Omental fat pad (tissue), 4 donors: ENCODE measurements at places on chromosomes 1 and 21. TPM values are rescaled to one million over a fixed set of nuclear protein-coding genes. Genes with fewer than 3 reads are reported as not detected.

- no peak for DNase-seq
Observed at GRCh38 chr1:167145965-167146364, 52.1 kb downstream of the STYXL2 start.

DNA sequence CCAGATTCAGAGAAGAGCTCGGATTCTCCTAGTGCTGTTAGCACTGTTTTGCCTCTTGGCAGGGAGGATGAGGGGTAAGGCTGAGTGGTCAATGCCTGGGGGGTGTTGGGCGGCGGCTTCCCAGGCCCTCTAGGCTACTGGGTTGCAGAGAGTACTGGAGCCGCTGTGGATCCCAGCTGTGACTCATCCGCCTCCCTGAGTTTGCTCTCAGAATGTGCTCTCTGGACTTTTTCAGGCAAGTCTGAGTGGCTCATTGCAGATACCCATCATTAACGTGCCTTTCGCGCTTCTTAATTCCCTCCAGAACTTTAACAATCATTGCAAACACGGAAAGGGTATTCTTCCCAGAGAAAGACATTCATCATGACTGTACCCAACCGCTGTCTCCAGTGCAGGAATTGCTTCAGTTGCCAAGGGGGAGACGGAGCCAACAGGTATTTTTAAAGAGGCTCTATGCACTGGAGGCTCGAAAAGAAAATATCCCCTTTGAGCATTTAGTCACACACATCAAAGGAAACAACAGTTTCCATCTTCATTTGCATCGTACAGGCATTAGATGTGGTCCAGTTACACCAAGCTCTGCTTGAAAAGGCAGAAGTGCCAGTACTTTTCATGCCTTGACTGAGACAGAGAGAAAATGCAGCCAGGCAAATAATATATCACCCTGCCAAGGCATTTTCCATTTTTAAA is 14.4 kb upstream of the CAMTA1 start:
- no peak for DNase-seq

DNA sequence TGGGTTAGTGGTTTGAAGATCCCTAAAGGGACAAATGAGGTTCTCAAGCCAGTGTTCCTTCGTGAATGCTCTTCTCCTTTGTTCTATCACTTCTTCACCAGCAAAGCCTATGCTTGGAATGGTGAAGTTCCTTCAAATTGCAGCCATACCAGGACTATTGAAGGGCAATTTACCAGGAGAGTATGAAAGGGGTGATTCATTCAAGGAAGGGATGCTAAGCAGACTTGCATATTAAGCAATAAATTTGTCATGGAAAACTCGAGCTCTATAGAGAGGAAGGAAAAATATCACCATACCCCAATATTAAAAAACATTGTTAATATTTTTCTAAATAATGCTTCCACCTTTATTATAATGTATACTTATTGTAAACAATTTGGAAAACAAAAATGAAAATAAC is 9.3 kb upstream of the TSNAX start:
- DNase-seq, result no peak

- no peak for DNase-seq
Observed at GRCh38 chr1:89802051-89802450, 18.8 kb upstream of the LRRC8D start.

- no peak for DNase-seq
Observed at GRCh38 chr1:38563942-38564735, 295.4 kb downstream of the RRAGC start.

- DNase-seq, result no peak
Observed at GRCh38 chr1:207848234-207848633, 62.7 kb downstream of the CD34 start.

GRCh38 chr1:169725930-169726329 is 7.9 kb downstream of the SELE start:
- no peak for DNase-seq

- DNase-seq, result peak; percentile 42
Observed at GRCh38 chr1:160681066-160681890, 30.3 kb downstream of the CD48 start.

- no peak for DNase-seq
Observed at GRCh38 chr21:44967082-44968047, 27.5 kb downstream of the SLX9 start.

DNA sequence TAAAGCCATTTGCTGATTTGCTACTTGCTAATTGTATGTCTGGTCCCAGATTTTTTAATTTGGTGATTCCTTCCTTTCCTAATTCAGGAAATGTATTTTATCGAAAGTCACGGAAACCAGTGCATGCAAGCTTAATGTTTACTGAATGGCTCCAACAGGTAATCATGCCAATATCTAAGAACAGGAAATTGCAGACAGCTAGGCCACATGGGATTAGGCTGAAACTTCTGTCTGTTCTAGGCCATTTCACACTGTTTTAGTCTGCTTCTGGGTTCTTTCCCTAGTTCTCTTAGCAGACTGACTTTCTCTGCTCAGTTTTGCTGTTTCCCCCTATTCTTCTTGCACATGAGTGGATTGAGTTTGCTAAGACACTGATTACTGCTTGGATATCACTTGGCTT is 111.4 kb downstream of the NTNG1 start:
- DNase-seq, result no peak

- no peak for DNase-seq
Observed at GRCh38 chr1:155226910-155227260, 18.4 kb downstream of the MTX1 start.

DNA sequence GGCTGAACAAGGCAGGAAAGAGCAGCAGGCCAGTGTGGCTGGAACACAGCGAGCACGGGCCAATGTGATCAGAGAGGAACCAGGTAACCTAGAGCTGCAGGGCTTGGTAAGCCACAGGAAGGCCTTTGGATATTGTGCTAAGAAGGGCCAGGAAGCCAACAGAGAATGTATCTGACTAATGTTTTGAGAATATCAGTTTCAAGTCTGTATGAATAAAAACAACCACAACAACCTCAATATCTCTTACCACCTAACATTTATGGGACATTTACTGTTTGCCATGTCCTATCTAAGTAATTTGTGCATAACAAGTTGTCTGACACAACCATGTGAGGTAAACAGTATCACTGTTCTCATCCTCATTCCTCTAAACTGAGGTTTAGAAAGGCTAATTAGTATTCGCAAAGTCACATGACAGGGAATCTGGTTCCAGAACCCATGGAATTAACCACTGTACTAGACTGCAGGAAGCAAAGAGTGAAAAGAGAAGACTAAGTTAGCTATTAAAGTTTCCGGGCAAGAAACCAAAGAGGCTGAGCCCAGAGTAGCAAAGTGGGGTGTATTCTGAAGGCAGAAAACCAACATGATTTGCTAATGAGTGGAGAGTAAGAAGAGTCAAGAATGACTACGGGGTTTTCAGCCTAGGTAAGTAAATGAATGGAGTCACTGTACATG is 38.9 kb downstream of the SPRTN start:
- no peak for DNase-seq

DNA sequence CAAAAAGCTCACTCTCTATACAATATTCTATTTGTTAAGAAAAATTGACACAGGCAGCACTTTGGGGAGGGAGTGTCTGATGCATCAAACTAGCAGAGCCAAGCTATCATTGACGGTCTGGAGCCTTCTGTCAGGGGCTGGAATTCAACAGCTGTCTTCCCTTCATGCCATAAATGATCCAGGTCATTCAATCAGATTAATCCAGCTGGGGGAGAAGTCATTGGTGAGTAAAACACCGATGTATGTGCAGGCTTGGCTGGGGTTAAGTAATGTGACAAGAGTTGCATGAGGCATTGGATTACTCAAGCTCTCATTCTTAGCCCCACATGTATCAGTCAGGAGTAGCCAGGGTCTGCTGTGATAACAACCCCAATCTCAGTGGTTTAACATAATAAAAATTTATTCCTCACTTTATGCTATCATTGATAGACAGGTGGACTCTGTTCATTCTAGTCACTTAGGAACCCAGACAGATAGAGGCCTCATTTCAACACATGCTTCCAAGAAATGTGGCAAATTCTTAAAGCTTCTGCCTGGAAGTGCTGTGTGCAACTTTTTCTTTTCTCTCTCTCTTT is 118.1 kb upstream of the GADD45A start:
- DNase-seq, result no peak

- no peak for DNase-seq
Observed at GRCh38 chr21:29958551-29958950, 18.8 kb upstream of the GRIK1 start.

Gene AQP10
- 0.25 TPM for total RNA-seq

Gene TNFSF18
- total RNA-seq, result not detected

Gene THEM5
- total RNA-seq, result not detected

Gene SPRR3
- not detected for total RNA-seq

Gene QSOX1
- 90.1 TPM for total RNA-seq

Gene DMRTA2
- total RNA-seq, result not detected

Gene FCN3
- total RNA-seq, result 451 TPM

Gene TNFRSF18
- not detected for total RNA-seq

Gene LSS
- total RNA-seq, result 118 TPM
